IMR-90 (cell line): ENCODE measurements at places on chromosomes 3 and 15. TPM values are rescaled to one million over a fixed set of nuclear protein-coding genes. Genes with fewer than 3 reads are reported as not detected.

The P2RY12 gene
- not detected in 2 replicates for total RNA-seq

The REC114 gene
- total RNA-seq, result not detected in 2 replicates

The SMCO1 gene
- total RNA-seq, result not detected in 2 replicates

The ZNF592 gene
- total RNA-seq, result 4.2 and 4.3 TPM in 2 replicates

The SCG3 gene
- not detected in 2 replicates for total RNA-seq

The TTLL13 gene
- not detected in 2 replicates for total RNA-seq

The MCF2L2 gene
- under 0.01 TPM in 1 of 2 replicates, not detected in the other for total RNA-seq

The SLC15A2 gene
- under 0.01 and 0.18 TPM in 2 replicates for total RNA-seq

The ACY1 gene
- 21.1 and 22.0 TPM in 2 replicates for total RNA-seq

The AMT gene
- 0.28 and 0.36 TPM in 2 replicates for total RNA-seq

The SGO1 gene
- 5.2 and 8.1 TPM in 2 replicates for total RNA-seq

The CLEC3B gene
- total RNA-seq, result 1.9 and 3.6 TPM in 2 replicates

The FILIP1L gene
- 19.9 and 21.1 TPM in 2 replicates for total RNA-seq

The NANOGP8 gene
- not detected in 2 replicates for total RNA-seq

The CFAP44 gene
- 0.90 and 1.9 TPM in 2 replicates for total RNA-seq

The APOD gene
- total RNA-seq, result not detected in 2 replicates

The GPR160 gene
- 0.18 and 0.28 TPM in 2 replicates for total RNA-seq

The TMEM108 gene
- total RNA-seq, result 0.18 and 0.28 TPM in 2 replicates

The ZNF654 gene
- total RNA-seq, result 11.5 and 21.1 TPM in 2 replicates

The ERICH6 gene
- under 0.01 TPM in 1 of 2 replicates, not detected in the other for total RNA-seq

The UCN2 gene
- 0.54 and 0.56 TPM in 2 replicates for total RNA-seq
